ENCODE measurements at places on chromosomes 7 and 10. TPM values are rescaled to one million over a fixed set of nuclear protein-coding genes. Genes with fewer than 3 reads are reported as not detected.

The CYP3A7 gene
- total RNA-seq: not detected

DNA sequence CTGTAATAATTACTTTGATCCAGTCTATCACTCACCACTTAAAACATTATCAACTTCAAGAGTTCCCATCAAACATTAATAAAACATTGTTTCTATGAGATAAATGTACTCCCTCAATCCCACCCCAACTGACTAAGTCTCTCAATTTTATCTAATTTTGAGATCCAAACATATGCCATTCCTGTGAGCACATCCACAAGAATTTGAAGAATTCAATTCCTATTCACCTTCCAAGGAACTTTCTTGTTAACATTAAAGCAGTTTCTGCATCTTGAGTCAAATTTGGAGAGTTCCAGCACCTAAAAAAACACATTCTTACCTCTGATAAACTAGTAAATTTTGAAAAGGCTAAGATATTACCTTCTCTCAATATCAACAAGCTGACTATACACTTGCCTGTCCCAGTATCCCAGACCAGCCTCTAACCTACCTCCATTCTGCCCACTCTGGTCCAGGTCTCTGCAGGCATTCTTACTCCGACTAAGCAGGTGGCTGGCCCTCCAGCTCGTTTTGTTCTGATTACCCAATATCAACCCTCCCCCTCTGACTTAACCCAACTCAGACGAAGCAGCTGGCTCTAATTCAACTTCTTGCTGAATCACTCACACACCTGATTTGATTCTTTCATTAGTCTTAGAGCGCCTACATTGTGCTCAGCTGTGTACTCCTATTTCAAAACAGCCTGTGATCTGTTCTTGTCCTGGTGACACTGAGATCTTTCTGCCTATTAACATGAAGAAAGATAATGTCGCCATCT is 275.2 kb downstream of the IPMK start:
- no peaks in the 10 kb centered on the region for H3K27me3 ChIP-seq
- DNase-seq: no peak
- no peaks in the 10 kb centered on the region for H3K4me1 ChIP-seq
- no peak overlapping the region for H3K4me3 ChIP-seq
- H3K27ac ChIP-seq: no peak overlapping the region

DNA sequence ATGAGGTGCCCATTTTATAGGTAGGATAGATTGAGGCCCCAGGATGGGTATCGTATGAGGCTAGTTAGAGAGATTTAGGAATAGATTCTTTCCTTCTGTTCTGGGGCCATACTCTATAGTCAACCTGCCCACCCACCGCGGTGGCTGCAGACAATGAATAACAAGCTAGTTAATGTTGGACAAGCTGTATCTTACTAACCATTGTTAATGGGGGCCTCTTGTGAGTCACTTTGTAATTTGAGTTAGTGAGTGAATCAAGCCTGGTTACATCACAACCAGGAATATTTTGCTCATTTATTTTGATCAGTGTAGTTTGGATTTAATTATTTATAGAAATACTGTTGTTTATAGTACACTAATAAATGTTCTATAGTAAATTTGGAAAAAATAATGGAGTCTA is 7.3 kb downstream of the SORCS3 start:
- no peak overlapping the region for H3K4me3 ChIP-seq
- no peak for DNase-seq
- no peak overlapping the region for H3K27ac ChIP-seq
- H3K36me3 ChIP-seq: no peaks in the 10 kb centered on the region

DNA sequence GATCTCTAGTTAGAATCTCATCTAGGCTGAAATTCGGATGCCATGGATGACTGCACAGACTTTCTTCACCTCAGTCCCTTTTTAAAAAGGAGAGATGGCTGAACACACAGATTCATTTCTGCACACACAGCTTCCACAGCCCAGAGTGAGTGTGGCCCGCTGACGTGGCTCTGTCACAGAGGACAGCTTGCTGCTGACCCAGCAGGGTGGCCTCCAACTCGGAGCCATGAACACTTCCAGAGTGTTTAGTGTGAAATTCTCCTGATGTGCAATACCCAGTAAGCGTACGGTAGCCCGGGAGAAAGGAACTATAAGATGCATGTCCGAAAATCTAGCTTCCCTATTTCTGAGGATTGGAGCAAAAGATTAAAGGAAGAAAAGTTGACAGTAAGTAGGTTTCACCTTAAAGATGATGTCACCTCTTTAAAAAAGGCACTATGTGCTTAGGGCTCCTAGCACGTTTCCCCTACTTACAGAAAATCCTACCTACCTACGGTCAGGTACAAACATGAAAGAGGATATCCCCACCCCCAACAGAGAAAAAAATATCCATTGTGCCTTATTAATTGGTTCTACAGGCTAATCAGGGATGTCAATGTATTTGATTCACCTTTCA is 162.2 kb downstream of the RAPGEF5 start:
- H3K4me3 ChIP-seq: no peak overlapping the region
- H3K4me1 ChIP-seq: no peaks in the 10 kb centered on the region
- no peaks in the 10 kb centered on the region for H3K36me3 ChIP-seq
- DNase-seq: no peak

- no peak overlapping the region for H3K4me3 ChIP-seq
- peak; percentile 28 for DNase-seq
- H3K27ac ChIP-seq: no peak overlapping the region
- no peaks in the 10 kb centered on the region for H3K36me3 ChIP-seq
Measured at GRCh38 chr10:80741278-80741677, 203.6 kb downstream of the SH2D4B start.

The ASB13 gene
- 28.8 TPM for total RNA-seq

GRCh38 chr10:78455236-78455635 is 421.6 kb downstream of the RPS24 start:
- H3K27me3 ChIP-seq: peaks cover 17% of the 10 kb centered on the region
- H3K4me3 ChIP-seq: no peak overlapping the region
- H3K27ac ChIP-seq: no peak overlapping the region
- no peaks in the 10 kb centered on the region for H3K36me3 ChIP-seq
- DNase-seq: no peak

GRCh38 chr10:121822180-121822579 is 105.7 kb downstream of the ATE1 start:
- H3K27ac ChIP-seq: no peak overlapping the region
- DNase-seq: no peak
- no peaks in the 10 kb centered on the region for H3K4me1 ChIP-seq
- no peak overlapping the region for H3K4me3 ChIP-seq
- no peaks in the 10 kb centered on the region for H3K36me3 ChIP-seq

GRCh38 chr10:61166065-61166464 is 222.1 kb upstream of the RHOBTB1 start:
- H3K27ac ChIP-seq: no peak overlapping the region
- no peaks in the 10 kb centered on the region for H3K4me1 ChIP-seq
- H3K4me3 ChIP-seq: no peak overlapping the region
- no peak for DNase-seq
- no peaks in the 10 kb centered on the region for H3K36me3 ChIP-seq
- no peaks in the 10 kb centered on the region for H3K27me3 ChIP-seq

The AKR1E2 gene
- total RNA-seq: 17.1 TPM

The ZC3HAV1L gene
- not detected for total RNA-seq

- no peak for DNase-seq
- no peaks in the 10 kb centered on the region for H3K4me1 ChIP-seq
- no peaks in the 10 kb centered on the region for H3K36me3 ChIP-seq
- no peak overlapping the region for H3K27ac ChIP-seq
- H3K4me3 ChIP-seq: no peak overlapping the region
Measured at GRCh38 chr10:64086083-64086767, 565.0 kb downstream of the REEP3 start.

The AEBP1 gene
- total RNA-seq: 0.87 TPM

DNA sequence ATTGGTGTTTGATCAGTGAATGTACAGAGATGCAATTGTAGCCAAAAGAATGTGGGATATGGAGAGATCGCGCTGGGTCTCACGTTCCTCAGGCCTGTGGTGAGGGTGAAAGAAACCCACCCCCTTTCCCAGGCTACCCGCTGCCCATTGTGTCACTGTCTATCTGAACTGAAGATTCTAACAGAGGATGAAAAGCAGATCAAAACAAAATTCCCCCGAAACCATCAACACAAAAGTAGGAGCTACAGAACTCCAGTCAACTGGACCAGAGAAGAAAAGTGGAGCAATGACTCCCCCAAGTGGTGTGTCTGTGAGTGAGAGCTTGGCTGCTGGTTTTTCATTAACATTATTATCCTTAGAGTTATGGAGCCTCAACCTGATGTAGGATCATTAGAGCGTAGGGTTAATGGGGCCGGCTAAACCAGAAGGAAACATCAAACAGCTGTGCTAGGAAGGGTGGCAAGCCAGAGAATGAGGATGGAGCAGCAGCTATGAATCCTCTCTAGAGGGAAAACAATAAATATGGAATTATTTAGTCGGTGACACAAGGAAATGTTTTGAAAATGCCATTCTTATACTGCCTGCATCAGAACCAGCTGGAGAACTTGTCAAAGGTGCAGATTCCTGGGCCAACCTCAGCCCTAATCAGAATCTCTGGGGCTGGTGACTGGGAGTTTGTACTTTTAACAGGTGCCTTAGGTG is 38.3 kb downstream of the AKR1B1 start:
- peaks cover 5% of the 10 kb centered on the region for H3K27me3 ChIP-seq
- DNase-seq: peak; percentile 50
- H3K4me3 ChIP-seq: no peak overlapping the region
- H3K27ac ChIP-seq: no peak overlapping the region

GRCh38 chr10:63106111-63106755 is 26.9 kb upstream of the NRBF2 start:
- no peaks in the 10 kb centered on the region for H3K36me3 ChIP-seq
- H3K27ac ChIP-seq: peak overlapping the region; percentile 79
- H3K4me3 ChIP-seq: no peak overlapping the region
- H3K27me3 ChIP-seq: no peaks in the 10 kb centered on the region

- H3K36me3 ChIP-seq: no peaks in the 10 kb centered on the region
- no peak overlapping the region for H3K27ac ChIP-seq
- no peak overlapping the region for H3K4me3 ChIP-seq
- no peaks in the 10 kb centered on the region for H3K4me1 ChIP-seq
- no peaks in the 10 kb centered on the region for H3K27me3 ChIP-seq
Measured at GRCh38 chr7:84941291-84941690, 245.6 kb downstream of the SEMA3D start.

DNA sequence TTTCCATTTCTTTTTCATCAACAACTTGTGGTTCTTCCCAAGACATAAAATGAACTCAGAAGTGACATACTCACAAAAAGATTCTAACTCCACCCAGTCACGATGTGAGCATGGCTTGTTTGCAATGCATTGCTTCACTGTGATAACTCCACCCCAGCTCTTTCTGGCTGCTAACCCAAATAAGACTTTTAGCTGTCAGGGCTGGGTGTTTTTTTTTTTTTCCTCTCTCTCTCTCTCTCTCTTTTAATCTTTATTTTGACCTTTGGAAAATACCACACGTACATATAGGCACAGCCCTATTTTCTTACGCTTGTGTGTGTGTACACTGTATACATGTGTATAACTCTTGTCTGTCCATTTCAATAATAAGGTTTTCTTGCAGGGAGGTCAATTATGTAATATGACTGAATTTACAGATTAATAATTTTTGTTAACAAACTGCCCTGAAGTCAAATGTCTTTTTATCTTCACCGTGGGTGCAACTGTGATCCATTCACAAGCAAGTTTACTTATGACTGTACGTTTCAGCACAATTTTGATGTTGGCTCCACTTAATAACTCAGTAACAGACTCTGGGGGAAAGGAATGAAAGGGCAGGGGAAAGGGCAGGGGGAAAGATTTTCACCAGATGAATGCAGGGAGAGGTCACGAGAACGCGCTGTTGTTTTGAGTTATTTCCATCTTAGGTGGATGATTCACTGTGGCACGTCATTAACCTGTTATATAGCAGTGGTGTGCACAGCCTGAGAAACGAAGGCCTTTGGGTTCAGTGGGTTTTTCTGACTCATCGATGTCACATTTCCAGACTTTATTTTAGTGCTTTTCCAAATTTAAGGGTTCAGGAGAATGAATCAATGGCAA is 49.1 kb downstream of the APBB1IP start:
- H3K36me3 ChIP-seq: no peaks in the 10 kb centered on the region
- no peak for DNase-seq
- H3K27me3 ChIP-seq: no peaks in the 10 kb centered on the region
- H3K27ac ChIP-seq: no peak overlapping the region

DNA sequence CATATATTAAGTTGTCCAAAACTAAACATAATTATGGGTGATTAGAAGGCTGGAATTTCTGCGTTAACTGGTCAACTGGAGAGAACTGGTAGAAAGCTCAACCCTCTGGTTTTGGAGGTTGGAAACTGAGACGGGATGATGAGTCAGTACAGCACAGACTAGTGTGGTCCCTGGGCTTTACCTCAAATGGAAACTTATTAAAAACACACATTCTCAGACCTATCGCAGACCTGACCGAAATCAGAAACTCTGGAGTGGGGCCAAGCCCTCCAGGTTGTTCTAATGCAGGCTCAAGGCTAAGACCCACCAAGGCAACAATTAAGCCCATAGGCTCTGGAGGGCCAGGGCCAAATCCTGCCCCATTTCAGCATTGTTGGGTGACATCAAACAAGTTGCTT is 136.9 kb downstream of the KCNMA1 start:
- no peak overlapping the region for H3K4me3 ChIP-seq
- H3K4me1 ChIP-seq: no peaks in the 10 kb centered on the region
- H3K27me3 ChIP-seq: peaks cover 18% of the 10 kb centered on the region
- H3K27ac ChIP-seq: no peak overlapping the region

The PTF1A gene
- not detected for total RNA-seq

GRCh38 chr10:59323036-59323459 is 39.3 kb downstream of the FAM13C start:
- H3K27me3 ChIP-seq: no peaks in the 10 kb centered on the region
- no peak for DNase-seq
- H3K27ac ChIP-seq: no peak overlapping the region
- no peak overlapping the region for H3K4me3 ChIP-seq
- no peaks in the 10 kb centered on the region for H3K4me1 ChIP-seq

All from K562 (cell line).